ENCODE measurements at places on chromosomes 1 and 21. TPM values are rescaled to one million over a fixed set of nuclear protein-coding genes. Genes with fewer than 3 reads are reported as not detected.

The PKLR gene
- not detected for total RNA-seq

The A3GALT2 gene
- total RNA-seq, result 1.0 TPM

The C1orf141 gene
- not detected for total RNA-seq

The BACE2 gene
- total RNA-seq, result 27.2 TPM

The BEST4 gene
- not detected for total RNA-seq

Data from epithelial cell of alveolus of lung (primary cell).